ENCODE measurements at places on chromosomes 3 and 15.

DNA sequence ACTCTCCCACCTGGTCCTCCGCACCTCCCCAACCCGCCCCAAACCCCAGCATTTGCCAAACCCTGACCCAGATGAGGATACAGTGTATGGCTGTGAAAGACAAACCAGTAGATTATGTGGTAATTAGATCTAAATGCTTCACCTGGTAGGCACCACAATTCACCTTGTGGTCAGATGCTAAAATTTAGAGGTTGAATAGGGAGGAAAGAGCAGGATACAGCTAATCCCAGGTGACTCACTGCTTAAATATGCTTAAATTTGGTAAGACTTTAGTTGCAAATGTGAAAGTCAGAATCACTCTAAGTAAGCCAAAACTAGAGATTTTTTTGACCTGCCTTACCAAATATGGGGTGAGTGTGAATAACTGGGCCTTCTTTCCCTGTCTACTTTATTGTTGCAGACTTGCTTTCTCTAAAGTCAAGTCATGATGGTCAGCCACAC lies 105.5 kb downstream of the MME start:
- DNase-seq = peak; percentile 50

GRCh38 chr3:114834175-114834940 lies 312.7 kb downstream of the ZBTB20 start:
- no peak for DNase-seq

GRCh38 chr15:35671197-35671596 lies 125.2 kb upstream of the DPH6 start:
- DNase-seq = peak; percentile 34

- no peak for DNase-seq
These were observed 145.8 kb downstream of the ALDH1A2 start for GRCh38 chr15:57919754-57920153.

GRCh38 chr15:37885651-37886050 lies 48.8 kb upstream of the TMCO5A start:
- no peak for DNase-seq

DNA sequence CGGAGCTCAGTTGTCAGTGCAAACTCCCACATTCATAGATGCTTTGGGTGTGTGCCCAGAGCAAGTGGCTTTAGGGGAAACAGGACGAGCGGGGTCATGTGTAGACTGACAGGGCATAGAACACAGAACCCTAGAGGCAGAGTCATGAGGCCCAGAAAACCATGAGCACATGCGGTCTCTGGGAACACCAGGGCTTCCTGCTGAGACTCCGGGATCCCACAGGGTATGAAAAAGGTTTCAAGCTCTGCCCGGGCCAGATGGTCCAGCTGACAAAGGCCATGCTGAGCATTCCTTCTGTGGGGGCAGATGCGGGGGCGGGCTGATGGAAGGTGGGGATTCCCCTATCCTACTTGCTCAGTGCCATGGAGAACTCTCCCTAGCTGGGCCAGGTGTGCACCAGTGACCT lies 44.8 kb downstream of the ROPN1B start:
- DNase-seq = no peak

GRCh38 chr3:56845505-56845904 lies 43.8 kb upstream of the ARHGEF3 start:
- DNase-seq = no peak

- DNase-seq = no peak
These were observed 3.8 kb downstream of the ATG3 start for GRCh38 chr3:112557976-112558375.

- DNase-seq = peak; percentile 56
These were observed 164.0 kb downstream of the CHST2 start for GRCh38 chr3:143283432-143284128.

GRCh38 chr3:184505076-184505878 lies 56.3 kb upstream of the EPHB3 start:
- no peak for DNase-seq

DNA sequence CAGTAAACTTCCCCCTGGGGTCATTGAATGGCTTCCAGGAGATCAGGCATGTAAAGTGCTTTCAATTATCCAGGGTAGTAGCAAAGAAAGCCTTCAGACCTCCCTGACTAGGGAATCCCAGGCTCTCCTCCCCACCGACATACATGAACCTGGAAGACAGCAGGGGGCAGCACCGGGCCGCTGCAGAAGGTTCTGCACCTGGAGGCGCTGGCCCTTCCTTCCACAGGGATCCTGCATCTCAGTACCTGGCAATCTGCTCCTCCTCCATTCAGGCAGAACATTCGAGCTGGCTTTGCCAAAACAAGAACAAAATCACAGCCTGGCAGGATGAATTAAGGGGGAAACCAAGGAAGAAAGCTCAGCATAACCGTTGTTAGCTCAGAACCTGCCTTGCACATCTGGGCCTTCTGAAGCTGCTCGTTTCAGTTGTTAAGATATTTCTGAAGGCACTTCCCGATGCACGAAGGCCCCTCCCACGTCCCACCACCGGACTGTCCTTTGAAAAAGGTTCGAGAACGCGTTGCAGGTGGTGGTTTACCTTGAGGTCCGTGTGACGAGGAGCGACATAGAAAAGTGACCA lies 237.7 kb downstream of the SLCO3A1 start:
- DNase-seq = peak; percentile 31

- DNase-seq = no peak
These were observed 69.0 kb upstream of the SAMMSON start for GRCh38 chr3:69930564-69930963.

DNA sequence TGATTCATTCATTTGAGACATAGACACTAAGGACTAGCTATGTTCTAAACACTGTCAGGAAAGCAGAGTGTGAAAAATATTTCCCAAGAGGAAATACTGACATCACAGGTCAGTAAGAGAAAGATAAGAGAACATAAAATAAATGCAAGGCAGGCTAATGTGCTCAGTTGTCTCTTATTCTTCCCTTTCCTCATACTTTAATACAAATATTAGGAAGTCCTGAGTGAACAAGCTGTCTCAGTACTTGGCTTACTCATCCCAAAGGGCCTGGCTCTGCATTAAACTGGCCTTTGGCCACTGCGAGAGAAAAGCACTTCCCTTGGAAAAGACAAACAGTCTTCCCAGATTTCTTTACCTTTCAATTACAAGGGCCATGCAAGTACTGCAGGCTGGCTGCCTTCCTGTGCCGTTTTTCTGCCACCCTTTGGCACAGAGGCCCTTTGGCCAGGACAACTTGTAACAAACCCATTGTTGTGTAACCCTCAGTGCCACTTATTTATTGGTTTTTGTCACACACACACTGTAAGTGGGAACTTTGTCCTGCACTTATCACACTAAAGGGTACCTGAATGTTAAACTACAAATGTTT lies 31.7 kb downstream of the EDC3 start:
- no peak for DNase-seq

- no peak for DNase-seq
These were observed 143.1 kb downstream of the CDIN1 start for GRCh38 chr15:36722555-36722954.

- DNase-seq = no peak
These were observed 51.9 kb downstream of the CA12 start for GRCh38 chr15:63329567-63330350.

- DNase-seq = peak; percentile 42
These were observed 684 bp upstream of the RPS27L start for GRCh38 chr15:63157891-63158431.

- DNase-seq = peak; percentile 20
These were observed 92.4 kb downstream of the KBTBD8 start for GRCh38 chr3:67090474-67090873.

DNA sequence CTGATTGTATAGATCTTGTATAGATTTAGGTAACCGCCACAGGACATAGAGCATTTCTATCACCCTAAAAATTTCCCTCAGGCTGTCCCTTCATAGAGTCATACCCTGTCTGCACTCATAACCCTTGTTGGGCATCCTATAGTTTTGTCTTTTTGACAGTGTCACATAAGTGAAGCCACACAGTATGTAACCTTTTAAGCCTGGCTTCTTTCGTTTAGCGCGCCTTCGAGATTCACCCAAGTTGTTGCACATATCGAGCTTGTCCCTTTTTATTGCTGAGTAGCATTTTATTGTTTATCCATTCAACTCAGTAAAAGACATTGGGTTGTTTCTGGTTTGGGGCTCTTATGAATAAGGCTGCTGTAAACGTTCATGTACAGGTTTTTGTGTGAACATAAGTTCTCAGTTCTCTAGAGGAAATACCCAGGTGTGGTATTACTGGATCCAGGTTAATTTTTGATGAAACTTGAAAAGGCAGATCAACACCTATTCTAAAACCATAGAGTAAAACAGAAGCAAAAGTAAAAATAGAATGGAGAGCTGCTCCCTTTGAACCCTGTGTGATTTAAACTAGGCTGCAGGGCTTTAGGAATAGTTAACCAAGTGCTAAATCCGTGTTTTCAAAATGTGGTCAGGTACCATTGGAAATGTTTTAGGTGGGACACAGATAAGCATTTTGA lies 49.5 kb downstream of the CD86 start:
- DNase-seq = no peak

GRCh38 chr15:95432878-95433405 lies 897.6 kb upstream of the NR2F2 start:
- DNase-seq = no peak

DNA sequence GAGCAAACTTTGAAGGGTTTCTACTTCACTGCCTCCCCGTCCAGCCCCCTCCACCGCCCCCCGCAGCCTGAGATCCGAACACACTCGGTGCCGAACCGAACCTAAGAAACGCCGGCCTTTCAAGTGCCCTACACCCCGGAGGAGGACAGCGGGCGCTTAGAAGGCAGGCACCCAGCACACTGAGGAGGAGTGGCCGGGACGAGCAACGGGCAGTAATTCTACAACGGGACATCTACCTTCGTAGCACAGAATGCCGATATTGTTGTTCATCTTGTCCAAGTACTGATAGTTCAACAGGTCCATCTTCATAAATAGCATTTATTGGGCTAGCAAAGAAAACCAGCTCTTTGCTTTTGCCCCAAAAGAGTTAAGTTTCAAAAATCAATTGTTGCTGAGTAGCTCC lies 513 bp downstream of the VGLL4 start:
- peak; percentile 38 for DNase-seq

DNA sequence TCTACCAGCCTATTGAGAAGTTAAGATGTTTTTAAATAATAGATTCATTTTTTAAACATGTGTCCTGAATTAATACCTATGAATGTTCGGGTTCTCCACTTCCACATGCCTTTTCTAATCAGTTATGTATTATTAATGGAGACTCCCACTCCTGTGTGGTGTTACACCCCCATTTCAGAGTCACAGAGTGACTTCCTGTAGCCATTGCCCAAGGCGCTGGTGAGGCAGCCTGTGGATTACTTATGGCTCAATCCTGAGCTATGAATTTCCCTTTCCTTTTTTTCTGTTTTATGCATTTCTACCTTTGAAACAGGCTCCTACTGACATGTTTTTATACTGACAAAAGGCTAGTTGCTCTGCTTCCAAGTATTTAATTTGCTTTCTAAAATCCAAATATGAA lies 162.3 kb downstream of the GABRG3 start:
- no peak for DNase-seq

DNA sequence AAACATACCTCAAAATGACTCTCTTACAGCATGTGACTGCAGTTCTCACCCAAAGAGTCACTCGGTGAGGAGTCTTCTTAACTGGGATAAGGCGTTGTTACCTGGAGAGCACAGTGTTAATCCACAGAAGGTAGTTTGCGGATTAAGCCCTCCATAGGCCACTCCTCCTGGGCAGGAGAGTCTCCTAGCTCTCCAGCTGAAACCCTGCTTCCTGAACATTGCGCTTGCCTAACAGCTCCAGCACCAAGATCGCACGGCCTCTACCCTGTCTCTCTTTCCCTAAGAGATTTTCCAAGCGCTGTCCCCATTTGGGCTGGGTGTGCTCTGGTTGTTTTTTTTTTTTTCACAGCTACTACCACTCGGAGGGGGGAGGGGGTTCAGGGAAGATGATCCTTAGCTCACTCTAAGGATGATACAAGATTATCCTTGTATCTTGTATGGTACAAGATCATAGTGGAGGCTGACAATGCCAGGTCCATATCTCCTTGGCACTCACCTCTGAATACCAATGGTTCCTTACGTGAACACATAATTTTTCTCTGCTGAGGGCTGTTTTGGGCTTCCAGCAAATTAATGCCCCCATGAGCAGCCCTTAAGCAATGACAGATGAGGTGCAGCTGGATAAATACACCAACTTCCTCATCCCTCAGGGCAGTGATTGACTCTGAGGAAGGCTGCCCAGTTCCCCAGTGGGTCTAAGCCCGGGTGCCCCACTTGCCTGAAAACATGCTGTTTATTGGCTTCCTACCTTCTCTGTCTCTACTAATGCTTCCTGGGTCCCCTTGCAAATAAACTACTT lies 185.2 kb upstream of the TSC22D2 start:
- DNase-seq = no peak

- no peak for DNase-seq
These were observed 17.2 kb upstream of the SLC6A11 start for GRCh38 chr3:10798600-10799367.

- peak; percentile 20 for DNase-seq
These were observed 357.0 kb downstream of the TIGIT start for GRCh38 chr3:114650808-114651207.

DNA sequence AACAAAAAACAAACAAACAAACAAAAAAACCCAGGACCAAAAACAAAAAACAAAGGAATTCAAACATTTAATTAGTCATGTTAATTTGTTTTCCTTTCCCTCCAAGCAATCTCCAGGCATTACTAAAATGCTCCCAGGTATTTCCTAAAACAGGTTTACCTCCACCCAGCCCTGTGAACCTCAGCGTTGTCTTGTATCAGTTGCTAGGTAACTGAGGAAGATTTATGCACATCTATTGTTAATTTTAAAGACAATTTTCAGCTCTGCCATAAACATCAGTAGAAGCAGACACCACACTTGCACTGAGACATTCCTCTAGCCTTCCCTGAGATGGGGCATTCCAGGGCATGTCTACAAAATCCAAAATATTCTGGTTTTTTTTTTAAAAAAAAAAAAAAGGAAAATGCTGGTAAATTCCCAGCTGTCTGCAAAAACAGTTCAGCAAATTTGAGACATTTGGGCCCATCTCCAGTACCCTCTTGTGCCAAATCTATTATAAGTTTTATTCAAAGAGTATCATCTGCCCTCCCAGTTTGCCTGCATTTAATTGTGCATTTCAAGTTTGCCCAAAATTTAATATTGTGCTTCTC lies 227.6 kb downstream of the ADAMTS9 start:
- no peak for DNase-seq

DNA sequence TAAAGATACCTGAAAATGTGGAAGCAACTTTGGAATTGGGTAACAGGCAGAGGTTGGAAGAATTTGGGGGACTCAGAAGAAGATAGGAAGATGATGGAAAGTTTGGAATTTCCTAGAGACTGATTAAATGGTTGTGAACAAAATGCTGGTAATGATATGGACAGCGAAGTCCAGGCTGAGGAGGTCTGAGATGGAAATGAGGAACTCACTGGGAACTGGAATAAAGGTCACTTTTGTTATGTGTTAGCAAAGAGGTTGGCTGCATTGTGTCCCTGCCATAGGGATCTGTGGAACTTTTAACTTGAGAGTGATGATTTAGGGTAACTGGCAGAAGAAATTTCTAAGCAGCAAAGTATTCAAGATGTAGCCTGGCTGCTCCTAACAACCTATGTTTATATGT lies 13.0 kb downstream of the MITF start:
- no peak for DNase-seq

DNA sequence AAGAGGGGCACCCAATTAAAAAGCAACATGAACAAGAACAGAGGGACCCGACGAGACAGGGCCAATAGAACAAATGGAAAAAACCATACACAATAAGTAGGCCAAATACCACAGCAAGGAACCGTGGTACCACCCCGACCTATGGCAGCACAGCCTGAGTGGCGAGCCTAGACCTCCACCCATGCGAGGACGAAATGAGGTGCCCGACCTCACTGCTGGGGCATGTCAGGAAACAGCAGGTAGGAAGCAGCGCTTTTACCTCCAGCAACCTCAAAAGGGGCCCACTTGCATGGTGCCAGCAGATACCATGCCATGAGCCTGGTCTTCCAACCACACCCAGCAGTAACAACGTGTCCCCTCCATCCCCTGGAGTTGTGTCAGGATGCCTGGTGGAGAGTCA lies 77.9 kb downstream of the PCSK6 start:
- no peak for DNase-seq

All from RWPE1 (cell line).